PC-3 (cell line): ENCODE measurements at places on chromosomes 4 and X.
A peak's percentile ranks its signal among the peaks of the same experiment; 100 is the strongest.

GRCh38 chrX:130109429-130110378 is 593 bp downstream of the ELF4 start:
- DNase-seq, result peak; percentile 21

GRCh38 chr4:60759518-60760245 is 440.4 kb upstream of the ADGRL3 start:
- DNase-seq, result peak; percentile 27

GRCh38 chr4:186846426-186846825 is 122.8 kb upstream of the FAT1 start:
- no peak for DNase-seq

GRCh38 chrX:153610836-153611213 is 11.9 kb upstream of the CCNQ start:
- DNase-seq, result no peak

GRCh38 chr4:41989994-41990364 is 351 bp upstream of the SLC30A9 start:
- no peak for DNase-seq

GRCh38 chrX:153488231-153488914 is 6.4 kb upstream of the BGN start:
- DNase-seq, result no peak

- peak; percentile 15 for DNase-seq
Measured at GRCh38 chrX:153598541-153599191, at the start of gene CCNQ. Gene CCNQ (minus strand): TSS chrX:153599139. CDS start chrX:153599073, 66 bp downstream.
